ENCODE measurements at places on chromosomes 4 and X. TPM values are rescaled to one million over a fixed set of nuclear protein-coding genes. Genes with fewer than 3 reads are reported as not detected.

CLCN3 gene
- 125 TPM for total RNA-seq

CT45A10 gene
- total RNA-seq, result not detected

ASMT gene
- not detected for total RNA-seq

MAGEB1 gene
- not detected for total RNA-seq

LIAS gene
- total RNA-seq, result 16.5 TPM

SMIM10L2A gene
- total RNA-seq, result 0.58 TPM

SMIM31 gene
- total RNA-seq, result 37.8 TPM

MRPL1 gene
- 29.1 TPM for total RNA-seq

DCX gene
- 0.22 TPM for total RNA-seq

ELOVL6 gene
- 59.8 TPM for total RNA-seq

CABS1 gene
- total RNA-seq, result not detected

TLR10 gene
- 0.25 TPM for total RNA-seq

PGRMC1 gene
- total RNA-seq, result 114 TPM

FAM184B gene
- 0.41 TPM for total RNA-seq

HTT gene
- total RNA-seq, result 67.5 TPM

Measured in mucosa of descending colon (tissue), 3 donors.